Left renal pelvis (tissue), 4 donors: ENCODE measurements at places on chromosomes 6 and 20.

GRCh38 chr20:50381771-50382593 lies 128.2 kb upstream of the PTPN1 start:
- DNase-seq, result no peak

GRCh38 chr20:42083280-42083679 lies 465.1 kb upstream of the CHD6 start:
- no peak for DNase-seq

DNA sequence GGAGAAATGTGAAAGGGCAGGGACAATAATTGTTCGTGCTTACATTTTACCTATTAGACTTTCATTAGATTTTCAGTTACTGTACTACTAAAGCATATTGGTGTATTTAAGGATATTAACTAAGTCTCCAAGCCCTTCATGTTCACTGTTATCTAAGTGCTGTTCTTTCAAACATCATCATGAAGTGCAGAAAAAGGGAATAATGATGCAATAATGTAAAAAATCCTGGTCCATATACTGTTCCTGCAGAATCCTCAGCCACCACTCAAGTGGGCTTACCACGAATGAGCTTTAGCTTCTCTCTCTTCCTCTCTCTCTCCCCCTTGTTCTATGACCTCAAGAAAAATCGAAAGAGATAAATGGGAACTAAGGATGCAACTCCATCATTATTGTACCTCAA lies 600.7 kb downstream of the UTRN start:
- no peak for DNase-seq

GRCh38 chr6:105949869-105950268 lies 136.3 kb upstream of the PRDM1 start:
- DNase-seq, result no peak

DNA sequence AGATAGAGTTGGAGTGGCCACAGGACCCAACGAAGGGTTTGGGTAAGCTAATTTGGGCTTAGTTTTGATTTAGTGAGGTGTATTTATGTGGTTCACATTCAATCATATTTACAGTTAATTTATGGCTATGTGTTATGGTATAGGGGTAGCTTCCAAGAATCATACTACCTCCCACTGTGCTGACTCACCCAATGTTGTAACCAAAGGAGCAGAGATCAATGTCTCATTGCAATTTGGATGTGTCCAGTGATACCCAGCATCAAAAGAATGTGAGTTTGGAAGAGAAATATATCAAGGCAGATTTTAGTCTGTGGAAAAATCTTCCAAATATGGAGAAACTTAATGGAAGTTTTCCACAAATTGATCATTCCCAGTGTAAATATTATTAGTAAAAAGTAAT lies 25.3 kb upstream of the SMIM8 start:
- no peak for DNase-seq

- DNase-seq, result peak; percentile 62
Measured at GRCh38 chr6:109978174-109979032, at the start of gene GPR6. Gene GPR6 (plus strand): TSS chr6:109978311. CDS start chr6:109979113, 802 bp downstream.
